Activated T-helper 1 cell treated with anti-CD3 and anti-CD28 coated beads, Interleukin-12 subunit alpha, Interleukin-12 subunit beta, Interleukin-2, Interleukin-4 antibody, amounts not matched to agents 30 ng/mL and 10 ng/mL and 1 ng/mL, durations not matched to agents 14 hours and 24 hours and 36 hours (primary cell): ENCODE measurements at places on chromosomes 2 and 18.

GRCh38 chr2:85996591-85996990 lies 107.8 kb upstream of the ST3GAL5 start:
- DNase-seq = no peak

- DNase-seq = no peak
Observed at GRCh38 chr2:120871881-120872620, 136.4 kb downstream of the GLI2 start.

DNA sequence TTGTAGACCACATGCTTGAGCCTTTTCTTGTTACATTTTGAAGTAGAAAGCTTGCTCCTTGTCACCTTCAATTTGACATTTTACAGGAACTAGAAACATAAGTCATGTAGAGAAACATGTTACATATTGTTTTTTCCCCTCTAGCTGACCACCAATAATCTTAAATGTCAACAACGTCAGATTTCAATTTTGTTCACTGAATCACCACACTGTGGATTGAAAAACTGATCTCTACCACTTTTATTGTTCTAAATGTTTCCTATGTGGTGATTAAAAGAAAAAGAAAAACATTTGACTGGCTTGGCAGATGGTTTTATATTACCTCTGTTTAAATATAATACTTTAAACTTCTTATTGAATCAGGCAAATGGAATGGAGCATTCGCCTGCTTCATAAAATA lies 87.7 kb downstream of the DSEL start:
- DNase-seq = no peak

- no peak for DNase-seq
Observed at GRCh38 chr18:29161429-29161828, 984.5 kb upstream of the CDH2 start.

DNA sequence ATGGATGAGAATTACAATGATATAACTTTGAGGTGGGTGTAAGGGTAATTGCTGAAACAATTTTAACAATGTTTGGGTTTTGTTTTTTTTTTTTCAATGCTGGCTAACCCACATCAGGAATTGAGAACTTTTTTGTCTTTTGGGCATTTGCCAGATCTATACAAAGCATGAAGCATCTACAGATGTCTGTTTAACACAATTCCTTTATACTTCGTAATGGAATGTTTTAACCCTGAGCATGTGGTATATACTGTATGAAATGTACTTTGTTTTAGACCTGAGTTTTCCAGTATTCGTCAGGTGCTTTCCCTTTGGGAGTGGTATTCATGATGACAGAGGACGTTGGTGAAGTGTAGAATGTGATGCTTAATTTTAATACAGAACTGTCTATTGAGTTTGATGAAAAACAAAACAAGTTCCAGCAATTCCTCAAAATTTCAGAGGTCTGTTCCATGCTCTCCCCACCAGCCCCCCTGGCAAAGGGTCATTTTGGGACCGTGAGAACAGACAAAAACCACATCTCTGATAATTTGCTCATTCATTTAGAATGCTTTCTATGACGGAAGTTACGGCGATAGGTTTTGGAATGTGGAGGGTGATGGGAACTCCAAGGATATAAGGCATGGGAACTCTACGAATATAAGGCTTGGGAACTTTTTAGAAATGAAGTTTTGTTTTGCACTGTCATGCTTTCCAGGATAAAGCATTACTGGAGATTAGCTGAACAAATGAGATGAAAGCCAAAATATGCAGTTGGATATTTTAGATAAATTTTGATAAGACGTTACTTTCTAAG lies 14.1 kb downstream of the LIMS1 start:
- DNase-seq = no peak

GRCh38 chr2:228247335-228247734 lies 65.8 kb upstream of the SPHKAP start:
- no peak for DNase-seq

DNA sequence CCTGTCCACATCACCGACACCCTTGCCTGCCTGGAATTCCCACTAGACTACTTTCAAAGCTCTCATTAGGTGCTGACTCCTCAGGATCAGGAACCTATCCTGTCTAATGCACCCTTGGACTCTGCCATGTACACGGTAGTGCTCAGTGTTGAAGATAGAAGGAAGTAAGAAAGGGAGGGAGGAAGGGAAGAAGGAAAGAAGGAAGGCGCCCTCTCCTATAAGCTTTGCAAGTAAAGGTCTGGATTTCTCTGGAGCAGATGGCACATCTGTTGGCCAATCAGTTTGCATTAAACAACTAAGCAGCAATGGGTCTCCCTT lies 45.3 kb downstream of the SCTR start:
- DNase-seq = no peak
